NCI-H510A (cell line): ENCODE measurements at places on chromosomes 5 and 9.

DNA sequence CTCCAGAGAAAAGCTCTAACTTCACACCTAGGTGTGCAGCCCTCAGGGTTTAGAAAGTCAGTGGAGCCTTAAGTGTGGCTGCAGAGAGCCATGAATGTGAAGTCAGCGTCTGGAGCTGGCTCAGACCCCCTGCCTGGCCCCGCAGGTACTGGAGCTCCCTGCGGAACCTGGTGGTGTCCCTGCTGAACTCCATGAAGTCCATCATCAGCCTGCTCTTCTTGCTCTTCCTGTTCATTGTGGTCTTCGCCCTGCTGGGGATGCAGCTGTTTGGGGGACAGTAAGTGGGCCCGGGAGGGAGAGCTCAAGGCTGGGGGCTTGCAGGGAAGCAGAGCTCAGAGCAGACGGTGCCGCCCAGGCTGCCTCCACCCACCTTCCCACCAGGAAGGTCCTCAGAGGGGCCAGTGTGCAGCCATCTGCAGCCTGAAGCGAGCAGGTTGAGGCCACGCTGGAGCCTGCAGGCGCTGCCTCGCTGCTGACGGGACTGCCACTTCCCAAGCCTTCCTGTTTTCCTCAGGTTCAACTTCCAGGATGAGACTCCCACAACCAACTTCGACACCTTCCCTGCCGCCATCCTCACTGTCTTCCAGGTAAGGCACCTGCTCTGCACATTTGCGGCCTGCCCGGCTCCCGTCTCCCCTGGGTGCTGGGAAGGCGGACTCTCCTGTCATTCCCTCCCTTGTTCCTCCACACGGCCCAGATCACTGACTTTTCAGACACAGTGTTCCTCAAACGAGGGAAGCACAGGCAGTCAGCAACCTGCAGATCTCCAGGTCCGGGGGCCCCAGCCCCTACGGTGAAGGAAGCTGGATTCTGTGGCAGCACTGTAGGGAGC is 108.9 kb downstream of the CACNA1B start:
- DNase-seq = no peak

GRCh38 chr5:66830636-66831035 is 234.4 kb downstream of the MAST4 start:
- DNase-seq = no peak

DNA sequence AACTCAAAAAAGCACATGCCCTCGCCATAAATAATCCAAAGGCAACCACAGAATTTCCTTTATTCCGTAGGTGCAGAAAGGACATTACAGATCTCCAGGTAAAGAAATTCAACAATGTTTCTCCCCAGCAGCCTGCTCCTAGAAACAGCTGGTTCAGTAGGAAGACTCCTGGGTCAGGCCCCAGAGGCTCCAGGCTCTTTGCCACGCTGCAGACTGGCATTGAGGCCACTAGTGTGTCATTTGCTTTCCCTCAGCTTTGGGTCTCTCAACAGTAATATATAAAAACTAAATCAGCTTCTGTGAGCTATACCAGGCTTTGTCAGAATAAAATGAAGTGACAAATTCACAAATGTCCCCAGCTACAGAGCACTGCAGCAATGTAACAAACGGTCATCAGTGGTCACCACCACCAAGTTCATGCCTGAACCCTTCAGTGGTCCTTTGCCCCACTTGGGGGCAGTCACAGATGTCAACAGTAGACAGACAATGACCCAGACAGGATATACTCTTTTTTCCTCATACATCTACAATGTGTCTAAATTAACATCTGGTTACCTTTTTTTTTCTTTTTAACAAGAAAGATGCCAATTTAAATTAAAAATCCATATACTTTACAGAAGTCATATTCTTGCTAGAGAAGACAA is 93.5 kb downstream of the MARCHF3 start:
- DNase-seq = no peak

DNA sequence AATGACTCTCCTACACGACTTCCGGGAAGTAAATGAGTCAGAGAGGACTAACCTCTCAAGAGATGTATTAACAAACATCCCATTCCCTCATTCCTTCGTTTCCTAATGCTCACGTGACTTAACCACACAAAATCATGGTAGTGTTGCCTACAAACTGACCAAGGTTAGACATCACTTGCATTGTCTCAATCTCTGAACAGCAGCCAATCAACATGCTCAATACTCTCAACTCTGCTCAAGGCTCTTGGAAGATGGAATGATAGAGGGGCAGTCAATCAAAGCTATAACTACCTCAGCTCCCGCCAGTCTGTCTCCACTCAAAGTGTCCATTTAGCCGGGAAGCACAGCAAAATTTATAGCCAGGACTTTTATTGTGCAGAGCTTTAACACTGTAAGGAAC is 143.8 kb upstream of the PIK3R1 start:
- DNase-seq = no peak

DNA sequence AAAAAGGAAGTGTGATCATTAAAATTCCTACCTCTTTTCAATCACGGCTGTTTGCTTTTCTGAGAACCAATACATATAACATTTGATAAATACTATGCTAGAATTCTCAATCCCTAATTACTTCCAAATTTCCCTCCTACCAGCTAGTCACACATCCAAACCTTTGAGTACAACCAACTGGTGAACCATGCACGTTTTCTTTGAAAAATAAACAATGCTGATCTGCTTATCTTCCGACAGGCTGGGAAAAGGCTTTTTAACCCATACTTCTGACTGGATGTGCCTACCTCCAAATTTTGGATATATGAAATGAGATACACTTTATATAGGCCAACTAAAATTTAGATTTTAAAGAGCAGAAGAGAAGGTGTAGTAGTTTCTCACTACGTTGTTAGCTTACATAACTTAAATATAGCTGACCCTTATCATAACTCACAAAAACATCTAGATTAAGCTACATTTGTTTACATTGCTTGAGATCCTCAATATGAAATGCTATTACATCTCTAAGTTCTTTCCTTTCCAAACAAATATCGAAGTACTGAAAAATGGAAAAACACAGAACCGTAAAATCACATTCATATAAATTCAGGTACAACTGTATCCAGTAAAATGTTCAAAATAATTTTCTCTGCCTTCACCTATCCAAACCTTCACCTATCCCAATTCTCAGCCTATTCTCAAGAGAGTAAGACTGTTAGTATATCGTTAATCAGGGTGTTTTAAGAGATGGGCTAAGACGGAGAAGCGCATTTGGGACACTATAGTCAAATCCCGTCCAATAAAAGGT is 2.1 kb downstream of the NR3C1 start:
- no peak for DNase-seq

DNA sequence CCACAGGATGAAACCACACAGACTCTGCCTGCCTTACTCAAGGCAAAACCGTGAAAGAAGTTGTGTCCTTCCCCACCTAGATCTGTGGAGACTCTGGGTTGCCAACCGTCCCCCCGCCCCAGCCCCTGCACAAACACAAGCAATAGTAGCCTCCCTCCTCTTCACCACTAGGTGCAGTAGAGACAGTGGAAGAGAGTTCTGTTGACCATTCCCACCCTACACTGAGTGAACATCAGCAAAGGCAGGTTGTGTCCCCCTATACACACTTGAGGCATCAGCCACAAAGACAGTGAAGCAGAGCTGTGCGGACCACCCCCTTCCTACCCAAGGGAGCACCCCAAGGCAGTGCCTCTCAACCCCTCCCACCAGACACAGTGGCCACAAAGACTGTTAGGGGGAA is 223.7 kb upstream of the NFIL3 start:
- no peak for DNase-seq

DNA sequence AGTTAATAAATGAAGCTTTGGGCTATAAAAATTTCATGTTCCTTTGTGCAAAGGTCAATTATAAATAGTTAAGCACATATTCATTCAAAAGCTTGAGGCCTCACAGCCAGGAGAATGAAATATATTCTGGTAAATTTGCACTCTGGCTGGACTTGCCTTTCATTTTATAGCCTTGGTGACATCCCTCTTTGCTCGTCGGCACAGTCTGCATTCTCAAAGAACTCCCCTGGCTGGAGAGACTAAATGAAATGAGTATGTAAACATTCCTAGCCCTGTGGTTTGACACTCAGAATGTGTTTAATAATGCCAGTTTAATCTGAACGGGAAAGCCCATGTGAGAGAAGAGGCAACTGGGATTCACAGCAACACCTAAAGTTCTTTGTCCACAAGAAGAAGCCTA is 285.6 kb downstream of the BRINP1 start:
- no peak for DNase-seq

- DNase-seq = no peak
These were observed 755.7 kb downstream of the TLR4 start for GRCh38 chr9:118459913-118460312.

- no peak for DNase-seq
These were observed 646 bp downstream of the SWI5 start for GRCh38 chr9:128276574-128277270.

DNA sequence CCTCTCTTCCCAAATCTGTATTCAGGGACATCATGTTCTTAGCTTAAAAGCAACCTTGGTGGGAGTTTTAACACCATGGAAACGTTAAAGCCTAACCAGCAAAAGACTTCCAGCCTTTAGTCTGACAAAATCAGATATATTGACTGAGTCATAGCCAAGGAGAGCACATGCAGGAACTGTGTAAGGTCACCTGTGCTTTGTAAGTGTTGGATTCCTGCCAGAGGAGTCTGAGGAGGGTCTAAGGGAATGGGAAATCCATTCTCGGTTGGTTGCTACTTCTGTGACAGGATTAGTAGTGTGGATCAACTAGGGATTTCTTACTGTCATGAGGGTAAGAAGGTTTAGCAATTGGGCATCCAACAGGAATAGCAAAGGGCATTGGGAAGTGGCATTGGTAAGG is 142.0 kb upstream of the CHD1 start:
- no peak for DNase-seq

- DNase-seq = no peak
These were observed 2.3 kb downstream of the WDR38 start for GRCh38 chr9:124855566-124855943.

DNA sequence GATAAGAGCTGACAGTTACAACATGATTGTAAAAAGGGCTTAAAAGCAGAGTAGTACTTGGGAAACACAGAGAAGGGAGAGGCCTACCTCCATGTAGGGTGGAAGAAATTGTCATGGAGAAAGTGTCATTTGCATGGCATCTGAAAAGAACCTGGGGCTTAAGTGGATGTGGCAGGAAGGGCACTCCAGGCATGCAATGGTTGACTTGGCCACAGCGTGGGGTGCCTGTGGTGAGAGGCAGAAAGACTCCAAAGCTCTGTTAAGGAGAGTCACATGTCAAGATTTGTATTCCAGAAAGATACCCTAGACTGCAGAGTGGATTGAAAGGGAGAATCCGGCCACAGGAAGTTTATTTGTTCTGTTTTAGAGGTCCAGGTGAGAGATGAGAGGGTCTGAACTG is 2.4 kb downstream of the POLR3G start:
- no peak for DNase-seq

DNA sequence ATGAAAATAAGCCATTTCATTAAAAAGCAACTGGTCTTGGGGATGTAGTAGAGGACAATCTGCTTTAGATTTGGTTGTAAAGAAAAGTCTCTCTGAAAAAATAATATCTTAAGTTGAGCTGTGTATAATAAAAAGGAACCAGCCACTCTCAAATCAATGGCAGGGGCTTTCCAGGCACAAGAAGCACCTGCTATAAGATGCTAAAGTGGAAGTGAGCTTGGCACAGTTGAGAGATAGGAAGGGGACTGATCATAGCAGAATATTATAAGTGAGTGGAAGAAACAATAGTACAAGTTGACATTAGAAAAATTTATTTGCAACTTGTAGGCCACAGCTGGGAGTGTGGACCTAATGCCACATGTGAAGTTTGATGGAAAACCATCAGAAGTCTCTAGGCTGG is 28.1 kb upstream of the SPINK5 start:
- DNase-seq = no peak

DNA sequence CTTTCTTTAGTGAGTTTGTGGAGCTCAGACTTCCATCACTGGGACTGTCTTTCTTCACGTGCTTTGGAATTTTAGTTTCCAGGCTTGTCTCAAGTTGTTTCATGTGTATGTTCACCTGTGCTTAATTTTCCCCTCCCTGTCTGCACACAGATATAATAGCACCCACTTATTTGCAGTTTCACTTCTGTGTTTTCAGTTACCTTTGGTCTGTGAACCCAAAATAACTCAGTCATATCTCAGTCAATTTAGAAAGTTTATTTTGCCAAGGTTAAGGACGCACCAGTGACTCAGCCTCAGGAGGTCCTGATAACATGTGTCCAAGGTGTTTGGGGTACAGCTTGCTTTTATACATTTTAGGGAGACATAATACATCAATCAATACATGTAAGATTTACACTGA is 330.4 kb downstream of the ICE1 start:
- DNase-seq = no peak

- DNase-seq = no peak
These were observed 37.9 kb downstream of the GLRA1 start for GRCh38 chr5:151886546-151887275.

GRCh38 chr5:36363744-36364143 is 62.0 kb upstream of the RANBP3L start:
- no peak for DNase-seq

DNA sequence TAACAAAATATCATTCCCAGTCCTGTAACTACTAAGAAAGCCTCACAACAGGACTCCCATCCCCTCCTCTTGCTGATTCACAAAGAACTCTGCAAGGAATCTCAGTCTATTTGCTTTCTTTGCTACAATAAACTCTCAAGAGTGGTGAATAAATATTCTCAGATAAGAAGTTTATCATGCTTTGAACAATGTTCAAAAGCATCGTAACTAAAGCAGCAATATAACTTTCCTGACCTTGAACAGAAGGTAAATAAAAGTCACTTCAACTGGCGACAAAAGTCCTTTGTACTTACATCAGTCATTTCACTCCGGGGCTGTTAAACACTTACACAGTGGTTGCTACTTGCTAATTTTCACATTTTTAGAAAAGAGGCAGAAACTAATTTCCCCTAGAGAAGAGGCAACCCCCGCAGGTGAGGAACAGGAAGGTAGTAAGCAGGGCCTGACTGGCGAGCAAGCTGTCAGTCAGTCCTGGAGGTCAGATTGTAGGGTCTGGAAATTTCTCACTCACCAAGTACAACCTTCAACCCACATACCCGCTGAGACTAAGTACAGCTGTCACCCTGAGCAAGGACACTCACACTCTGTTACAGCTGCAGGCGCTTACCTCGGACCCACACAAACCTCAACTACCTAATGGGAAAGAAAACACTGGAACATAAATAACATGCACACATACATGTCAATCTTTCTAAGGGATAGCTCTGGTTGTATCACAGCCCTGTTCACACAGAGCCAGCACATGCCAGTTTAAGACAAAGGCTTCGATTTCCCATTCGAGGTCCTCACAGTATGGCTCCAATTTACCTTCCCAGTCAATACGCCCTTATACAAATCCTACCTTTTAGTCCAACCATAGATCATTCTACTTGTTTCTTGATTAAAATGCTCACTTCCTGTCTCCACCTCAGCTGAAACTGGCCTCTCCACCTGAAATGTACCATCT is 104.6 kb upstream of the RETREG1 start:
- no peak for DNase-seq

DNA sequence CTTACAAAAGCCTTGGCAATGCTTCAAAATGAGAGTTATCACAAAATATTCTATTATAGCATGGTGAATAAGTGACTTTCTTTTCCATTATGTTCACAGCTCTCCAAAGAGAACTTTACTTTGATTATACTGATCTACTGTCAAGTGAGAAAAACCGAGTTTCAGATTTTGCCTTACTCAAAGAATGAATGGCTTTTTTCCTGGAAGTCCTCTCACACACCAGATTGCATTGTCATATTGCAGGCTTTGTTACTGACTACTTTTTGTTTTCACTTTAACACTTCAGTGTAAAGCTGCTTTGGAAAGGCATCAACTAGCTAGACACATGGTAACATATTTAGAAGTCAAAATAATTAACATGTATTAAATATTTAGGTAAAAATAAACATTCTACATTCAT is 765.2 kb upstream of the NUDT12 start:
- no peak for DNase-seq
